ENCODE measurements at places on chromosomes 13 and 19.

DNA sequence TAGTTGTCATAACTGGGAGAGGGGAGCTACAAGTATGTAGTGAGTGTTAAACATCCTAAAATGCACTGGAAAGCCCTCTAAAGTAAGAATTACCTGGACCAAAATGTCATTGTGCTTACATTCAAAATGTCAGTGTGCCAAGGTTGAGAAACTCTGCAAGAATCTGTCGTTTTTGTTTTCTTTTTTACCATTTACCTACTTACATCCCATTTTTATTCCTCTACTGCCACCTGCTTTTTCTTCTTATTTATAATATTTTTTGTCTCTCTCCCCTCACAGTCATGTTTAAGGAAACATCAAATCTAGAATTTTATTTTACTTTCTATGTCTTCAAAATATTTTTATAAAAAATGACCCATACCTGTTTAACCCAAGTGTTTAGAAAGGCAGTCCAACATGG is 226.4 kb downstream of the PCDH17 start:
- DNase-seq: no peak

DNA sequence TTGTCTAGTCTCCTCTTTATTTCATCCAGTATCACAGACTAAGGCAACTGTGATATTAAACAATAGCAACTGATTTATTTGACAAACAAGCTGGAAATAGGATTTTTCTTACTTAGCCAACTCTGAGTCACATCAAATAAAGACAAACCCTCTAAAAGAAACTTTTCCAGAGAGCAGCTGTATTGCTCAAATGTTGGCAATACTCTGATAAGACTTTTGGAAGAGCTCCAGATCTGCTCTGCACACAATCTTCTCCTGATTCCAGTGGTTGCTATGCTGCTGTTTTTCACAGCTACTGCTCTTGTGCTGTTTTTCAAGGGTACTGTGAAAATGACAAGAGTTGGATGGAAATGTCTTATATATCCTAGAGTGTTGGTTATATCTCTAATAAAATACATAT is 1479.2 kb downstream of the SLITRK5 start:
- DNase-seq: no peak

DNA sequence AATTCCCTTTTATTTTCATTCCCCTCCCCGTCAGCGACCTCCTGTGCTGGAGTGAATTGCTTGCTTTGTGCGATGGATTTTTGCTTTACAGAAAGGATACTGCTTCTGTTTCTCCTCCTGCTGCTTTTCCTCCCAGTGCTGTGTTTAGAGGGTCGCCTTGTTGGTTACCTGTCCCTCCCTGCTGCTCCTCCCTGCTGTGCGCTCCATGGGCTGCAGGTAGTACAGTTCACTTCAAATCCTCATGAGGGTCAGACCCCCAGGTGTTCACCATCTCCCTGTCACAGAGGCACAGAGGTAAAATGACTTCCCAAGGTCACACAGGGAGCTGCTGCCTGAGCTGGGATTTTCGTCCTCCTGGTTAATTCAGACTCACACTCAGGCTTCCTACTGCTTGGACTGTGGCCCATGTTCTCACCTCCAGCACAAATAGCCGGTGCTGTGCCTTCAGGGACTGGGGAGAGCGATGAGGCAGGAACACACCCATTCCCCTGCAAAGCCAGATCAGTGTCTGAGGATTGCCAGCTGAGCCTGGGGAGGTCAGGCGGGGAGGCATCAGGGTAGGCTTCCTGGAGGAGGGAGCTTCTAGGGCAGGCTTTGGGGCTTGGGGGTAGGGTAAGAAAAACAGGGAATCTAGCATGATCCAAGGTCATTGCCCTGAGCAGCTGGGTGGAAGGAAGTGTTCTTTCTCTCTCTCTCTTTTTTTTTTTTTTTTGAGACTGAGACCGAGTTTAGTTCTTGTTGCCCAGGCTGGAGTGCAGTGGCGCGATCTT is 14.4 kb downstream of the BICRA start:
- DNase-seq: no peak

DNA sequence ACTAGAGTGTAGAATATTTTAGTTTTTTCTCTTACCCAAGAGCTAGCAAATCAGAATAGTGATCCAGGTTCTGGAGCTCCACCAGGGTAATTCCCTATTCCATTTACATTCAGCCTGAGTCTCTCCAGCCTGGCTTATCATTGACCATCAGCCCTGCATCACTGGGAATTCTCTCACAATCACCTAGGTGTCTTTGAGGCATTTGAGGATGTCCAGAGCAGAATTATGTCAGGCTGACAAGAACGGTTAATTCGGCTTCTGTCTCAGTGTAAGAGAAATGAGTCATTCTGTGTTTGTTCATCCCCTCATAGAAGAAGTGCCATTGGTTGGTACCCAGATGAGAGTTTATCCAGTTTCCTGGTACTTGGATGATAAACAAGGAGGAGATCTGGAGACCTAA is 180.5 kb downstream of the ZNF737 start:
- DNase-seq: no peak

DNA sequence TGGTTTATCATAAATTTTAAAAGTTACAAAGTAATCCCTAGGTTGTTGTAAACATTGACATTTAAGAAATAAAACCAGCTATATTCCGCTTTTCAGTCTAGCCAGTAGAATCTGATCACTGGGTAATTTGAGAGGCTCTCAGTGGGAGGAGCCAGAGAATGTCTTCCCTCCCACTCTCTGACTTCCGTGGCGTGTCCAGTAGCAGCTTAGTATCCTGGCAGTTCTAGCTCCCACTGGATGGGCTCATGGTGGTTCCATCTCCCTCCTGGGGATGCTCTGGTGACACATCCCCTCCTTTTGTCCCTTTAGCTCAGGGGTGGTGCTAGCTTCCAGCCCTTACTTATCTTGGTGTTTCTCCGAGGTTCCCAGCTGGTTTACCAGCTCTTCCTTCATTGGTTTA is 34.5 kb downstream of the MTUS2 start:
- peak; percentile 4 for DNase-seq

DNA sequence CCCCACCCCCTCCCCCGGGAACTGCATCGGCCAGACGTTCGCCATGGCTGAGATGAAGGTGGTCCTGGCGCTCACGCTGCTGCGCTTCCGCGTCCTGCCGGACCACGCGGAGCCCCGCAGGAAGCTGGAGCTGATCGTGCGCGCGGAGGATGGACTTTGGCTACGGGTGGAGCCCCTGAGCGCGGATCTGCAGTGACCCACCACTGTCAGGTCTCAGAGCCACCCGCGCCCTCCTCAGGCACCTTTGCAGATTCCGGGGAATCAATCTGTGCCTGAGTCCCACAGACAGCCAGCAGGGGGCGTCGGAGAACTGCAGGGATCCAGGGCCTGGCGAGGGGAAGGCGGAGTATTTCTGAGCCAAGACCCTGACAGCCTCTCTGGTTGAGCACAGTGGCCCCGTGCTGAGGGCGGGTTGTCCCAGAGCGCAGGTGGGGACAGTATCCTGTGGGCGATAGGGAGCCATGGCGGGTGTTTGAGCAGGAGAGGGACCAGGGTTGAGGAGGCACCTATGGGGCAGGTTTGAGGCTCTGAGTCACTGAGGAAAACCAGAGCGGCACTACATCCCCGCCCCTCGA is 30.4 kb upstream of the CYP4F8 start:
- peak; percentile 76 for DNase-seq

DNA sequence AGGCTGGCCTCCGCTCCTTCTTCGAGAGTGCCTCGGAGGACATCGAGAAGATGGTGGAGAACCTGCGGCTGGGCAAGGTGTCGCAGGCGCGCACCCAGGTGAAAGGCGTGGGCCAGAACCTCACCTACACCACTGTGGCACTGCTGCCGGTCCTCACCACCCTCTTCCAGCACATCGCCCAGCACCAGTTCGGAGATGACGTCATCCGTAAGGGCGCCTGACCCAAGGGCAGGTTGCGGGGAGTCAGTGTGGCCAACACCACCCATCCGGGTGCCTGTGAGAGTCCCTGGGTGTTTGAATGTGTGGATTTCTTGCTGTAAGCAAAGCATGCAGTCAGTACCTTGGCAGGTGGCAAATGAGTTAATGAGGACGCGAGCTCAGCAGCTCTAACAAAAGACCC is 78.8 kb downstream of the RYR1 start:
- no peak for DNase-seq

DNA sequence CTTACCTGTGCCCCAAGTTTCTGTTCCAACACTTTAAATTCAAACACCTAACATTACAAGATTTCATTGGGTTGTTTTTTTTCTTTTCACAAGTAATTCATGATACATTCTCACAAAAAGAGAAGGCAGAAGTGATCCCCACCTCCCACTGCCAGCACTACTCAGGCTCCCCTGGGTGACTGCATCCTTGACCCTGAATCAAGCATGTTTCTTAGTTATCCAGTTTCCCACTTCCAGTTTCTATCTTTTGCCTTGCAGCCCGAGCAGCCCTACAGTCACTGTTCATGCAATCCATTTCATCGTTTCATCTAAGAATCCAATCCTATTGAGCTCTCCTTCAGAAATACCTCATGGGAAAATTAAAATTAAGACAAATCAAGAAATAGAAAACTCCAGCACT is 61.4 kb downstream of the RNASEH2B start:
- no peak for DNase-seq

GRCh38 chr19:34319785-34320184 is 45.2 kb upstream of the GPI start:
- no peak for DNase-seq

DNA sequence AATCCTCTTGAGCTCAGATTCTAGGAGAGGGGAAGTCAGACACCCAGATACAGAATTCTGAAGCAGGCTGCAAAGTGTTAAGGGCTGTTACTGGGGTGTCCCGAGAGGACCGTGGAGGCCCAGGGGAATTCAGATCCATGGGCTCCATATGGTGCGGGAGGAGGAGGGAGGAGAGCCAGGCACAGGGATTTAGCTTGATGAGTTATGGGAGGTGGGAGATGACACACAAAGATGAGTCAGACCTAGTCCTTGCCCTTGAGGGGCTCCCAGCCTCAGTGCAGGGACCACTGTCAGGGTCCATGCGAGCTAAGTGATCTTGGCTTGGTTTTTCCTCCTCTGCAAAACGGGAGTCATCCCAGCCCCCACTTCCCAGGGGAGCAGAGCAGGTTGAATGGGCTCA is 14.4 kb upstream of the GIPR start:
- DNase-seq: no peak
